Esophagus muscularis mucosa (tissue), 4 donors: ENCODE measurements at places on chromosomes 1 and 21. TPM values are rescaled to one million over a fixed set of nuclear protein-coding genes. Genes with fewer than 3 reads are reported as not detected.

GRCh38 chr1:160724465-160725242 lies 13.0 kb upstream of the CD48 start:
- no peak for DNase-seq

- DNase-seq = no peak
Measured at GRCh38 chr1:204282761-204283221, 69.0 kb upstream of the GOLT1A start.

The USP48 gene
- 46.5 TPM for total RNA-seq

- no peak for DNase-seq
Measured at GRCh38 chr1:25731148-25731547, 68.8 kb upstream of the SELENON start.

The EFNA3 gene
- total RNA-seq = 0.91 TPM

The FCMR gene
- 2.5 TPM for total RNA-seq

- DNase-seq = no peak
Measured at GRCh38 chr1:116717318-116717717, 36.9 kb upstream of the CD2 start.

The FCRL2 gene
- 0.50 TPM for total RNA-seq

The MFN2 gene
- 199 TPM for total RNA-seq

DNA sequence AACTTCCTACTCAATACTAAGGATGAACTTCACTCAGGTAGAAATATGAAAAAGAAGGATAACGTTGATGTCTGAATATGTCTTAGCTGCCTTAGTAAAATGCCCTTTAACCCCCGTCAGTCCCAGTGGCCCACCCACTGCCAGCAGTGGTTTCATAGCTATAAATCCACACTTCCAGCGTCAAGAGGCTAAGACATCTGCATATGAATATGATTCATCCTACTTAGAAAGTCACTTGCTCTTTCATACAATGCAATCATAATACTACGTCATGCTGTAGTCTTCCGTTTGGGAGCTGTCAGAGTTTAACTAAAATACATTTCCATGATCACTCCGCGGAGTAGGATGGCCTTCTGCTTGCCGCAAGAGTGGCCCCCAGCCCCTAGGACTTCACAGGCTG lies 247.3 kb downstream of the SDCCAG8 start:
- peak; percentile 55 for DNase-seq

DNA sequence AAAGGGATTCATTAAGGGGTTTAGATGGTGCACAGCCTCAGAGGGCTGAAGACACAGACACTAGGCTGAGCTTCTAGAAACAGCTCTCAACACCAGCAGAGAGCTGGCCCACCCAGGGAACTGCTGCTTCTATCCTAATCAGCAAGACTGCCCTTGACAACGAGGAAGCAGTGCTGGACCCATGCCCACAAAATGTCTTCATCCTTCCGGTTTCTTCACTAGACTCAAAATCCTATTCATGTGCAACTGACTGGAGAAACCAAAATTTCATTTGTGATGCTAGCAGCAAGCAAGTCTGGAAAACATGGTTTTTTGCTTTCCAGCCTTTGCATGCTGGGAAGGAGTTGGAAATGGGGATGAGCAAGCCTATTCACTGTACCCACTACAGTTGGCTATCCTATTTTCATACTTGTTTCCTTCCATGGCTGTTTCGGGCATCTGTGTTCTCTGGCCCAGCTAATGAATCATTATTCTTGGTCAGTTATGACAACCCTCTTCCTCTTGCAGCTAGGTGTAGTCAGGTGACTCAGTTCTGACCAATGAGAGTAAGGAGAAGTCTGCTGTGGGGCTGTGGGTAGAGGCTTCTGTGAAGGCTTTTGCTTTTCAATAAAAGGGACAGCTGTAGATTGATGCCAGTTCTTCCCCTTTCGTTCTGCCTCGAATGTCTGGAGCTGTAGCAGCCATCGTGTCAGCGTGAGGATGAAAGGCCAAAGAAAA lies 14.6 kb upstream of the TMEM61 start:
- no peak for DNase-seq

- DNase-seq = no peak
Measured at GRCh38 chr1:172497230-172497629, 35.7 kb upstream of the SUCO start.

The CNIH3 gene
- 0.83 TPM for total RNA-seq

- no peak for DNase-seq
Measured at GRCh38 chr1:172999349-172999748, 51.4 kb downstream of the TNFSF18 start.

The CFHR2 gene
- total RNA-seq = not detected

DNA sequence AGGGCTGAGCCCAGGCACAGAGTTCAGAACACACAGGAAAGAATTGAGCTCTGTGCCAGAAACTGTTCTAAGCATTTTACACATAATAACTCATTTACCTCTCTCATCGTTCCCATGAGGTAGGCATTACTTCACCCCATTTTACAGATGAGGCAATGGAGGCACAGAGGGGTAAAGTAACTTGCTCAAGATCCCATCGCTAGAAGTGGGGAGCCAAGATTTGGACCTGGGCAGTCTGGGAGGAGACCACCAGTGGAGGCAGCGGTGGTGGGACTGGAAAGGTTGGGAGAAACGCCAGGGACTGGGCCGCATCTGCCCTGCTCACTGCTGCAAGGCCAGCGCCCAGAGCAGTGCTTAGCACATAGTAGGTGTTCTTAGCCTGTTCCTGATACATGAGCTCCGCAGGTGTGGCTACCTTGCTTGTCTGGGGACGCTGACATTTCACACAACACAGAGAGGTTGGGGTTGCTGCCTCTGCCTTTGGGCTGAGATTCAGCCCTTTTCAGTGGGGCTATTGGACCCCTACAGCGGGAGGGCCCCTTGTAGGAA lies 27.8 kb upstream of the EPS8L3 start:
- DNase-seq = no peak

GRCh38 chr1:59266180-59266926 lies 30.5 kb upstream of the FGGY start:
- no peak for DNase-seq

DNA sequence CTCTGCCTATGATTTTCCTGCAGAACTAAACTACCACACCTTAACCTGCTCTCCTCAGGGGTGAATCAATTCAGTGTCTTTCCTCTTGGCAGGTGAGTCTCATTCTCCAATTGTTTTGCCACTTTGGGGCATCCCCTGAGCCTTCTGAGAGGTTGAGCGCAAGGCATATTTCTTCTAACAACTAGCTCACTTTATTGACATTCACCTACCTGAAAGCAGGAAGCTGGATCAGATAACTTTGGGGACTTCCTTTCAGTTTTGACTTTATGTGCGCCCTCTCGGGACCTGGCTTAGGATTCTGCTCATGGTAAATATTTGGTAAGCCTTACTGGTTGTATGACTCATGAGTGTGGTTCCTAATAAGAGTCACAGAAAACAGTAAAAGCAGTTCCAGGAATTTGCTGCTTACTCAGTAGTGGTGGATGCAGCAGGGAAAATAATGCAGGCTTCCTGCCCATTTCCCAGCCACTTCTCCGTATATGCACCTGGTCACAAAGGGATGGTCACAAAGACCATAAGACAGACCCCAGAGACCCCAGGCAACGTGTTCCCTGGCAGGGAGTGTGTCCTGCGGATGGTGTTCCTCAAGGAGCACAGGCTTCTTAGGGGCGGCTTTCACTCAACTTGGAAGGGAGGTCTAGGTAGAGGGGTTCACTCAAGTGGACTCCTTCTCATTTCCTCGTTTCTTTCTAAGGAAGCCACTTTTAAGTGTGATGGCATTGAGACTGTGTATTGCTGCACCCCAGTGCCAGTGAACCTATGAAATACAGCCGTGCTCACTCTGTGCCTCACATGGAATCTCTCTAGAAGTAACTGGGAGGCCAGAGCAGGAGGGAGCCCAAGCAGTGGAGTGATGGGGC lies 22.0 kb upstream of the BATF3 start:
- no peak for DNase-seq

The OR14C36 gene
- not detected for total RNA-seq

GRCh38 chr1:5901841-5902240 lies 90.4 kb downstream of the NPHP4 start:
- no peak for DNase-seq

DNA sequence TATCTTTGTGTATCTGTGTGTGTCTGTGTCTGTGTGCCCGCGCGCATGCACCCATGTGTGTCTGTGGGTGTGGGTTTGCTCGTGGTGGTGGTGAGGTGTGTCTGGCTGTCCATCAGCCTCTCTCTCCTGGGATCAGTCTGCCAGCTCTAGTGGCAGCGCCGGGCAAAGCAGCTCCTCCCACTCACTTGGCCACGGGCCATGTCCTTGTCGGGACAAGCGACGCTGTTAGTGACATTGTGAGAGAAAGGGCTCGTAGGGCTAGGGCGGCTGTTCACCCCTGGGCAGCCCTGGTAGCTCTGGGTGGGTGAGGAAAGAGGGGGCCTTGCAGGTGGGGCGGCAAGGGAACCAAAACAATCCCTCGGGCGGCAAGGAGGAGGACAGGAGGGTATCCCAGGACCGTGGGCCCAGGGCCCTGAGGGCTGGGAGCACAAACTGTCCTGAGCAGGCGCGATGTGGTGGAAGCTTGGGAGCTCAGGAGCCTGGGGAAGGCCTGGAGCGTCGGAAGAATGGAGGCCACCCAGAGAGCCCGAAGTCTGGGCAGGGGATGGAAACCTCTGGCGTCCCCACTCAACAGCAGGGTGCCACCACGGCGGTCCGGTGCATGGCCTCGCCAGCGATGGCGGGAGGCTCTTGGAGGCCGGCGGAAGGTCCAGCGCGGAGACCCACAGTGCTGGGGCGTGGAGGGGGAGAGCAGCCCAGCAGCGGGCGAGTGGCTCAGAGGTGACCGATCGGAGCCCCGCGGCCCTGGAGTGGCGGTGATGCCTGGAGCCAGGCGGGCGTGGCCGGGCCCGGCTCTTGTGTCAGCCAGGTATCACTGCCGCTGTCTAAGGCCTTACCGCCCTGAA lies 140.5 kb downstream of the LIPI start:
- no peak for DNase-seq

GRCh38 chr1:205610036-205610435 lies 21.8 kb downstream of the ELK4 start:
- no peak for DNase-seq

DNA sequence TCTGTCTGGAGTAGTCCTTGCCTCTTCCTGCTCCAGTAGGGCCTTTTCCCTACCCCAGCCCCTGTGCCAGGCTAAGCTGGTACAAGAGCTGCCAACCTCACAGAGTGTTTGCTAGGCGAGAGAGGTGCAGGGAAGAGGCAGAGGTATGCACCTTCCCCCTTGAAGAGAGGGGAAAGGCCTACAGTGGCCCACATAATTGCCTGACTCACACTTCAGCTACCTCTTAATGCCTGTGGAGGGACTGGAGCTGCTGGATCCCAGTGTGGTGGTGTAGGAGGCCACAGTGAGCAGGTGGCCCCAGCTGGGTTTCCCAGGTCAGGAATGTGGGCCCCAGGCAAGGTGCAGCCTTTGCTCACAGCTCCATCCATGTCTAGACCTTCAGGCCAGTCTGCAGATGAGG lies 3.3 kb upstream of the CCDC28B start:
- DNase-seq = no peak

DNA sequence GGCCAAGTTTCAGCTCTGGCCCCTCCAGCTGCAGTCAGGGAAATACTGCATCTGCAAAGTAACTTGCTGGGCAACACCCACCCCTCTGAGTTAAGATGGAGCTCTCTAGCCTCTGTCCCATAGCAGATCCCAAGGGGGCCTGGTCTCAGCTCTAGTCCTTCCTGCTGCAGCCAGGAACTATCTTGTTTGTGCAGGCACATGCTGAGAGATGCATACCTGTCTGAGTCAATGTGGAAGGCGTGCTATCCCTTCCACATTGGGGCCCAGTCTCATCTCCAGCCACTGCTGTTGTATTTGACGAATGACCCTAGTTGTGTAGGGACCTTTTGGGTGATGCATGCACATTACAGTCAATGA lies 76.4 kb downstream of the CTH start:
- DNase-seq = no peak

- peak; percentile 26 for DNase-seq
Measured at GRCh38 chr21:39148975-39149374, 34.3 kb downstream of the PSMG1 start.

- DNase-seq = no peak
Measured at GRCh38 chr1:50126927-50127715, 18.4 kb downstream of the ELAVL4 start.

The SMG5 gene
- total RNA-seq = 96.1 TPM

- no peak for DNase-seq
Measured at GRCh38 chr1:30754684-30755171, 2.8 kb downstream of the LAPTM5 start.

The CDC42 gene
- total RNA-seq = 179 TPM

GRCh38 chr1:12203216-12204007 lies 26.4 kb upstream of the VPS13D start:
- DNase-seq = no peak

The NECTIN4 gene
- total RNA-seq = not detected

DNA sequence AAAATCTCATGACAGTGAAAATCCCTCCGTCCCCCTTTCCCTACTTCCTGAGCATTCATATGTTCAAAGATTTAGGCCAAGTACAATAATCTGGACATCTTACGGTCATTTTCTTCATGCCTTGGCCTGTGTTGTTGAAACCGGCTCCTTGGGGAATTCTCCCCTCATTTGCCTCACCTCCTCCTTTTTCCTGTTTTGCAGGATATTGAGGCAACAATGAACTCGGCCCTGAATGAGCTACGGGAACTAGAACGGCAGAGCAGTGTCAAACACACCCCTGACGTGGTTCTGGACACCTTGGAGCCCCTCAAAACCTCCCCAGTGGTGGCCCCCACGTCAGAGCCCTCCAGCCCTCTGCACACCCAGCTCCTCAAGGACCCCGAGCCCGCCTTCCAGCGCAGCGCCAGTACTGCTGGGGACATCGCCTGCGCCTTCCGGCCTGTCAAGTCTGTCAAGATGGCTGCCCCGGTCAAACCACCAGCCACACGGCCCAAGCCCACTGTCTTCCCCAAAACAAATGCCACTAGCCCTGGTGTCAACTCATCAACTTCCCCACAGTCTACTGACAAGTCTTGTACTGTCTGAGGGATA lies 9.3 kb upstream of the IKBKE start:
- DNase-seq = no peak

- no peak for DNase-seq
Measured at GRCh38 chr1:43605766-43606165, 44.2 kb upstream of the KDM4A start.

DNA sequence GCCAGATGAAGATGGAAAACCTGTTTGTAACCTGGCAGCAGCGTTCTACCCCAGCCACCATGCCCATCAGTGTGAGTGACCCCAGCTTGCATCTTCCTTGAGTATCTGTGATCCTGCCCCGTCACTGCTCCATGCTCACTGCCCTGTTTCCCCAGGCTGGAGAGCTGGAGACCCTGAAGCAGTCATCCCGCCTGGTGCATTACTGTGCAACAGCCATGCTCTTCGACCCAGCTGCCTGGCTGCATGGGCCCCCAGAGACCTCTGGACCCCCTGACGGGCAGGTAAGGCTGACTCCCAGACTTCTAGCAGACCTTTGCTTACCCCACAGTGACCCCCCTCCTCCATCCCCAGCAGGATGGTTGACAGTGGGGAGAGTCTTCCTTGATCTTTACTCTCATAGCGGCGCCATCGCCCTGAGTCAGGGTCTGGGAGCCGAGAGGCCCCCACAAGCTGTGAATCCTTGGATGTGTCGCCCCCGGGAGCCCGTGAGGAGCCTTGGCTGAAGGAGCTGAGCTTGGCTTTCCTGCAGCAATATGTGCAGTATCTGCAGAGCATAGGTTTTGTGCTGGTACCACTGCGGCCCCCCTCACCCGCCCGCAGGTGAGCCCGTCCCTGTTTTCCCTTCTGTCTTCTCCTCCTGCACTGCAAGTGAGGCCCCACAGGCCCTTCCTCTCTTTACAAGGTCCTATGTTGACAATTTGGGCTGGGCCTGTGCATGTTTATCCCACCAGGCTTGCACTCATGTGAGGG lies 10.4 kb downstream of the HYI start:
- no peak for DNase-seq

- no peak for DNase-seq
Measured at GRCh38 chr1:37704966-37705365, 12.7 kb downstream of the CDCA8 start.

- peak; percentile 86 for DNase-seq
Measured at GRCh38 chr1:94599095-94599813, 57.7 kb upstream of the F3 start.
